A549 treated with Hydrocortisone at 1 μM for 4 hours (cell line): ENCODE measurements at places on chromosomes 3 and 15. TPM values are rescaled to one million over a fixed set of nuclear protein-coding genes. Genes with fewer than 3 reads are reported as not detected.

PRSS50 gene
- total RNA-seq, result not detected in 5 replicates

GOLGA8H gene
- 1.9 to 3.9 TPM (median 2.8 TPM) in 5 replicates for total RNA-seq

ACAN gene
- total RNA-seq, result 0.51 to 1.2 TPM (median 0.93 TPM) in 5 replicates

C3orf80 gene
- 1.0 to 1.4 TPM (median 1.1 TPM) in 5 replicates for total RNA-seq

GOLGA6A gene
- total RNA-seq, result 0.03 to 0.13 TPM (median 0.12 TPM) in 4 of 5 replicates, not detected in the other

KCNMB2 gene
- not detected in 5 replicates for total RNA-seq

TRPM1 gene
- not detected in 5 replicates for total RNA-seq

C3orf22 gene
- total RNA-seq, result not detected in 5 replicates

DPPA2 gene
- not detected in 5 replicates for total RNA-seq

CPA3 gene
- not detected in 5 replicates for total RNA-seq

RTP3 gene
- total RNA-seq, result not detected in 5 replicates

GOLGA8N gene
- total RNA-seq, result 0.91 to 1.6 TPM (median 1.3 TPM) in 5 replicates

TP63 gene
- 0.10 to 0.22 TPM (median 0.20 TPM) in 5 replicates for total RNA-seq

USP50 gene
- total RNA-seq, result not detected in 5 replicates

PLSCR5 gene
- total RNA-seq, result not detected in 5 replicates

CCDC13 gene
- total RNA-seq, result 0.30 to 0.54 TPM (median 0.35 TPM) in 5 replicates

DNAJC19 gene
- 21.3 to 23.6 TPM (median 23.2 TPM) in 5 replicates for total RNA-seq

UBE3A gene
- total RNA-seq, result 19.3 to 28.3 TPM (median 21.6 TPM) in 5 replicates

POLQ gene
- total RNA-seq, result 5.6 to 7.0 TPM (median 6.9 TPM) in 5 replicates

SLC15A2 gene
- 0.12 to 0.33 TPM (median 0.16 TPM) in 5 replicates for total RNA-seq

ALDH1L1 gene
- total RNA-seq, result 0.12 to 0.30 TPM (median 0.21 TPM) in 5 replicates
